M059J (cell line): ENCODE measurements at places on chromosomes 7 and 10. TPM values are rescaled to one million over a fixed set of nuclear protein-coding genes. Genes with fewer than 3 reads are reported as not detected.

DNA sequence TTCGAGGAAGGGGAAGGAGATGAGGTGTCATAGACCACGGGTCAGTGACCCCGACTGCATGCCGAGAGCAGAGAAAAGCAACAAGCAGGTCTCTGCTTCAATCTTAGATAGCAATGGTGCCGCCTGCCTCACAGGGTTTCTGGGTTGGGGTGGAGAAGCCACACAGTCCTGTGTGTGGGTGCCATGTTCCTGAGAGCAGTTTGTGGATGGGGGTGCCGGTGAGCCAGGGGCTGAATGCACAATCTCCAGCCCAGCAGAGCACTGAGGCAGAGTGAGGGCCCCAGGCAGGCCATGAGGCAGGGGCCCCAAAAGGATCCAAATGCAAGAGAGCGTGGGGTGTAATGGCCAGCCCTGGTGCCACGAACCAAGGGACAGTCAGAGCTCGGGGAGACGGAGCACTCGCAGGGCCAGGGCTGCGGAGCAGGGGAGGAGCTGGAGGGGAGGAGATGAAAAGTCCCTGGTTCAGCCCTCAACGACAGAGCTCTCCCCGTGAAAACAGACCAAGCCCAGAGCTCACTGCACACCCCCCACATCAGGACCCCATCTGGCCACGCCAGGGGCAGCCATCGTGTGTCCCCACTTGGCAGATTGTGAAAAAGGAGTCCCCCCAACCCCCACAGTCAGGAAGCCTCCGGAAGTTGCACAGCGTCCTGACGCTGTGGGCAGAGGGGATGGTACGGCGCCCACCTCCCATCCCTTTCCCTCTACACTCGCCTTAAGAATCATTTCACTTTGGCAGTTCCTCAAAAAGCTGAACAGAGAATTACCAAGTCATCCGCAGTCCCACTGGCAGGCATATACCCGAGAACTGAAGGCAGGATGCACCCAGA, 19.9 kb downstream of the WDR86 start:
- no peak for DNase-seq

DNA sequence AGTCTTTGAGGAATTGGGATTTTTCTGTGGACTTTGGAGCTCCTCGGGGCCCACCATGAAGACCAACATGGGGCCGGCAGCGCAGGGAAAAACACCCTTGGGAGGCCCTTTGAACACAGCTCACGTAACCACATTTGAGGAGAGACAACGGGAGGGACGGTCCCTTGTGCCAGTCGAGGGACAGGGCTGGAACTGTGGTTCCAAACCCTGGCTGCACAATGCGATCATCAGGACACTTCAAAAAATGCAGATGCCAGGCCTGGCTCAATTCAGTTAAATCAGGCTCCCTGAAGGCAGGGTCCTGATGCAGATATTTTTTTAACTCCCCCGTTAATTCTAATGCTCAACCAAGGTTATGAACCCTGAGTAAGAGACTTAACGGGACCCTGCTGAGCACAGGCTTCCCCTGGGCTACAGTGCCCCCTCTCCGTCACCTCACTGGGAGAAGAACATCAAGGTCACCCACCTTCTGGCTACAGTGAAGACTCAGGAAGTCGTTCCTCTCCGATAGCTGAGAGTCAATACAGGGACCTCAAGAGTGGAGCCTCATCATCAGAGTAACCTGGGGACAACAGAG, 30.4 kb downstream of the LYZL1 start:
- no peak for DNase-seq

Gene CHN2
- total RNA-seq = not detected in 2 replicates

GRCh38 chr10:80442879-80443278, 11.2 kb upstream of the TSPAN14 start:
- DNase-seq = peak; percentile 62
